Stimulated activated CD4-positive, alpha-beta T cell treated with anti-CD3 and anti-CD28 coated beads, Interleukin-15, amount 100 ng/mL, for 24 hours (primary cell): ENCODE measurements at places on chromosomes 5 and 9.

- DNase-seq: no peak
Observed at GRCh38 chr5:63247651-63248050, 669.0 kb downstream of the LRRC70 start.

DNA sequence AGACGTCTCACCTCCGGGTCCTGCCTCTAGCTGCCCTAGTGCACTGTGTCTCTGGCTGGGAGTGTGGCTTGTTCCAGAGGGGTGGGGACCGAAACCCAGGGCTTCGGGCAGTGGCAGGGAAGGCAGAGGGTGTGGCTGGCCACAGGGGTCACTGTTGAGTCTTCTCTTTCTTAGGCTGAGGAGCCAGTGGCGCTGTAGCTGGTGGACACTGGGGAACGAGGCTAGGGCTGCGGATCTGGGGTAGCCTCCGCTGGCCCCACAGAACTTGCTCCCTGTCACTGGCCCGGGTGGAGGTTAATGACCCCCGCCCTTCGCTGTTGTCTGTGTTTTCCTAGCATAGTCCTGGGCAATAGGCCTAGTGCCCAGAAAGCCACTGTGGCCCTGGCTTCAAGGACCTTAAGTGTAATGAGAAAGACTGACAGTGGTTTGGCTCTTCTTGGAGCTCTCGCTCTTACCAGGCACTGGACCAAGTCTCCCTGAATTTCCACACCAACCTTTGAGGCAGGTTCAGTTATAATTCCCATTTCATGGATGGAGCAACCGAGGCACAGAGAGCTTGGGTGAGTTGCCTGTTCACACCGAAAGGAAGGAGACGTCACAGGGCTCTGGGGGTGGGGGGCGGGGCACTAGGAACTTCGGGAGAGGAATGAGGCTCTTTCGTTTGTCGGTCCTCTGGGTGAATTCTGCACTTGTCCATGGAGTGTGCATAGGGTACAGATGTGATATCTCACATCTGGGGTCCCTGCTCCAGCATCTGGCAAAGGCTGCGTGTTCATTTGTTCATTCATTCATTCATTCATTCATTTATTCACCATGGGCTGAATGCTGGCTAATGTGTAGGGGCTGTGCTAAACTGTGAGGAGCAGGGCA lies 4.8 kb upstream of the IER5L start:
- no peak for DNase-seq

DNA sequence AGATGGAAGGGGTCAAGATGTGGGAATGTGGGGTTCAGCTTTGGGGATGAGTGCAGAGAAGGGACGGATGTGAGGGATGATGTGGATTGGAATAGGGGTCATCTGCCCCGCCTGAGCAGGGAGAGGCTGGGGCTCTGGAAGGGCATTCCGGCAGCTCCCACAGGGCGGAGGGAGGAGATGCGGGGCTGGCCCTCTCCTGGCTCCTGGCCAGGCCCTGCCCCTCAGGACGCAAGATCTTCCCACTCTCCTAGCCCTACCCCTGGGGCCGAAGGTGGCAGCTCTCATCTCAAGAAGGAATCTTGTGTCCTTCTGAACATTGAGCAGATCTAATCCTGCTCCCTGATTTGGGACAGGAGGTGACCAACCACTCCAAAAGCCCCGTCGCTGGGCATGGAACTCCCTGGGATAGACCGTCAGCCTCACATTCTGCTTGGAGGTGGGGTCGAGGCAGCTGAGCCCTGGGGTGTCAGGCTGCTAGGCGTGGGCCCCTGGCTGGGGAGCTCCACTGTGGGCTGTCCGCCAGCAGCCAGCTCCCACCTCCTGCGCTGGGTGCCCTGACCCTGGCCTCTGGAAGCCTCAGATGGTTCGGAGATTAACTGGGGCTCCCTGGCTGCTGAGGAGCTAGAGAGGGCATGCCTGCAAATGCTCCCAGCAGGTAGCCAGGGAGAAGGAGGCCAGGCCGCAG lies 125.2 kb downstream of the ZNF354C start:
- no peak for DNase-seq

DNA sequence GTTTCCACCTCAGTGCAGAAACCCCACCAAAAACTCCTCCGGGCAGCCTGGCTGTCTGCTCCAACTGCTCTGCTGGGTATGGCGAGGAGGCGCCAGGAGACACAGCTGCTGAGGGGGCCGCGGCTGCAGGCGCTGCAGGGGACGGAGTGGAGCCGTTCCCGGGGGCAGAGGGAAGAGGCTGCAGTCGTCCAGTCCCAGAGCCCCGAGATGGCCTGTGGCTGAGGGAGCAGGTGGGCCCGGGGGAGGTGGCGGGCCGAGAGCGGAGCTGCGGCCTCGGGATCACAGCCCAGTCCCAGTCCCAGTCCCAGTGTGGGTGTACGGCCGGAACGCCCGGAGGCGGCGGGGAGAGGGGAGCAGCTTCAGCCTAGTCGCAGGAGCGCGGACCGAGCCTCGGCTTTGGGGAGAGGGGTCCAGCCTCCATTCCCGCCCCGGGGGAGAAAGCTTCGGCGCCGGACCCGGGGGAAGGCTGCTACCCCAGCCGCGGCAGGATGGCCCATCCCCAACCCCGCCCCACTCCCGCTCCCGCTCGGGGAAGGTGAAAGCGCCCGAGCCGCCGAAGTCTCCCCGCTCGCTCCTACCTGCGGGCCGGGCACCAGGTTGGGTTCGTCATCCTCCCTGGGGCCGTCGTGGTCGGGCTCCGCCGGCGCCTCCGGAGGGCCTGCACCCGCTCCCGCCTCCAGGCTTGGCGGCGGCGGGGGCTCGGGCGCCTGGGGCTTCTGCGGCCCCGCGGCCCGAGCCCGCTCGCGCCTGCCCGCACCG lies 513 bp downstream of the FAM193B start:
- peak; percentile 64 for DNase-seq

GRCh38 chr9:83936523-83936922 lies 15.3 kb upstream of the KIF27 start:
- DNase-seq: no peak

DNA sequence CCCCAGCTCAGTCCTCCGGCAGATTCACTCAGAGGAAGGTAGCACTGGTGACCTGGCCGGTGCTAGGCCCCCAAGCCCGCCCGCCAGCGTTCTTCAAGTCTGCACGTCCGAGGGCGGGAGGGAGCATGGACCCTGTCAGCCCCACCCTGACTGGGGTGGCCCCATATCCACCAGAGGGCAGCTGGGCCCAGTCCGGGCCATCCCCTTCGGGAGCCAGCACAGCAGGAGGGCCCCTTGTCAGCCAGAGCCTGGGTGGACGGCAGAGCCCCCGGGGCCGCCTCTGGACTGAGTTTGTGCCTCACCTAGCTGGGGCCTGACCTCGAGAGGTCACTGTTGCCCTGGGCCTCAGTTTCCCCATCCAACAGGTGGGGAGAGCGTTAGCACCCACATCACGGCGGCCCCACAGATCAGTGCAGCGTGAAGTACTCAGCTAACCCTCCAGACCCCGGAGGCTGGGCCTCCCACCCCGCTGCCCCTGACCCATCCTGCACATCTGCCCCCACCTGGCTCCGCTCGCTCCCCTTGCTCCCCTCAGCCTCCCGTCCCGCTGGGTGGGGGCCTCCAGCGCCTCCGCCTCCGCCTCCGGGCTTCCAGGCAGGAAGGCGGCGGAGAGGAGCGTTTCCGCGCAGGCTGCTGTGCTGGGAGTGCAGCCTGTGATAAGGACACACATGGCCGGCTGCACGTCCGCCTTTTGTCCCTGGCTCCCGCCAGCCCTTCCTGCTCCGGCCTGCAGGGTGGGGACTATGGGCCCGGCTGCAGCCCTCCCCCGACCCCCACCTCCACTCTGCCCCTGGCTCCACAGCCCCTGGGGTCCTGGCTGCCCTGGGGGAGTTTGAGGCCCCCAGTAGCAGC lies 16.6 kb upstream of the EGFL7 start:
- no peak for DNase-seq

GRCh38 chr9:35076848-35077247 lies 2.9 kb downstream of the FANCG start:
- DNase-seq: no peak

- DNase-seq: no peak
Observed at GRCh38 chr9:129643706-129644105, 1.8 kb upstream of the ASB6 start.

GRCh38 chr5:115594128-115595047 lies 7.9 kb downstream of the TICAM2 start:
- DNase-seq: no peak

DNA sequence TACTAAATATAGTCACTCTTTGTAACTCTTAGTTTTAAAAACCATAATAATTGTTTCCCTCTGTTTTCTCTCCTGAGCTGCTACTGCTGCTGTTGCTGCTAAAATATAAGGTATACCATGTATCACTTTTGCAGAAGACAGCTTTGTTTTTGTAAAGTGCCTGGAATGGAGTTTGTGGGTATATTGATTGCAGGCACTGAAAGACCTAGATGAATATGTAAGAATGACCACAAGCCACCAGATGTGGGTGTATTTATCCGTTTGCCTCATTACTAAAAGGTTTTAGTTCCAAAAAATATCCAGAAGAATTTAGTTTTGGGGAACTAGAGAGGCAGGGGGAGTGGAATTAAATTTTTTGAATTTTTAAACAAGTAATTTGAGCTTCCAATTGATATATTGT lies 151.1 kb upstream of the CDKN2B start:
- no peak for DNase-seq

DNA sequence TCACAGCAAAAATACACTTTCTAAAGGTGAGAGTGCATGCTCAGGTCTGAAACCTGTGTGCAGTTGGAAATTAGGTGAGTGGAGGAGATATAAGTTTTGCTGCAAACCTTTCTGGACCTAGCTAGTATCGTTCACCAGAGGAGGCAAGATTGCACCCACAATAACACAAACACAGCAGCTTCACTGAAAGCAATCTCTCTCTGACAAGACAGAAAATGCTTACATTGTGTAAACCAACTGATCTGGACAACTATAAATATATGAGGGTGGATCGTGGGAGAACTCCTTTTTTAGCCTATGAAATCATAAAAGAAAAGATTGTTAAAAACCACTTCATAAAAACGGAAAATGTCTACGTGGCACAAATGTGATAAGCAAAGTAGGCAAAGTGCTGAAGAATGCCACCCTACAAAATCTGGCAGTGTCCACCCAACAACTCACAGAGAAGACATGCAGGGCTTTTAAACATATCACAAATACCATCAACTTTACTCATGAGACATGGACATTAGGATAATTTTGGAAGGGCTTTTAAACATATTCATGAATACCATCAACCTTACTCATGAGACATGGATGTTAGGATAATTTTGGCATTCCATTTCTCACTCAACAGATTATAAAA lies 134.3 kb downstream of the CDH18 start:
- no peak for DNase-seq

- DNase-seq: no peak
Observed at GRCh38 chr9:16277471-16277960, 593.0 kb downstream of the BNC2 start.

DNA sequence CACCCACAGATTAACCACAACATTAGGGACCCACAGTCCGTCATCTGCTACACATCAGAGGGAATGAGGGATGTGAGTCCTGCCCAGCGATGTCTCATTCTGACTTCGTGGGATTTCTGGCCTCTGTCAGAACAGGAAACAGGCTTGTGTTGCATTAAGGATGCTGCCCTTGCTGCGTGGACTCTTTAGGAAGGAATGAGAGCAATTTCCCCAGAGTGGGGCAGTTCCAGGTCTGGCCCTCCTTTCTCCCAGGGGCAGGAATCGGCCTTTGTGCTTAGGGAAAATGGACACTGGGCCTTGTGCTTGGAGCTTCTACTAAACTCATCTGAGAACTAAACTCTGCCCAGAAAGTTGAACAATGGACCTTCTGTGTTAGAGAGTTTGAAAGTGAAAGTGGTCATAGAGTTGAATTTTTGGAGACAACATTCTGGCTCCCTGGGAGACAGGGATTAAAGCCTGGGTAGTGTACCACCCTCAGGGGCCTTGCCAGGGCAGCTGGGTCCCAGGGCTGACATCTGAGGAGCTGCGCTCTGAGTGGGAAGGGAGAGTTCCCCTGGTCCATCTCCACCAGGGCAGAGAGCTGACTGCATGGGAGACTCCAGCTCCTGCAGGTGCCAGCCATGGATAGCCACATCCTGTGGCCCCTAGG lies 37.8 kb upstream of the S1PR3 start:
- DNase-seq: no peak

DNA sequence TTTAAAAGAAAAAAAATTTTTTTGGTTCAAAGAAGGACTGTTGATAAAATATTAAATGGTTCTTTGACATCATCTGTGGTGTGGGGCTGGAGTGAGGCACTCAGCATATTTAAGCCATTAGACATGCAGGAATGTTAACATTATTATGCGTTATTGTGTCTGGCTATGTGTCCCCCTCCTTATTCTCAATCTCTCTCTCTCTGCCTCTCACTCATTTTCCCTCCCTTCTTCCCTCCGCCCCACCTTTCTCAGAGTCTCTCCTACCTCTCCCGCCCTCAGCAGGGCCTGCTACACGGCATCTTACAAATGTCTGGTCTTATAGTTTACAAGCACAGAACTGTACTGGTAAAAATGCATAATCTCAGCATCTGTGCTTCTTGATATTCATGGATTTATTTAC lies 287.8 kb upstream of the TMEM161B start:
- no peak for DNase-seq

- no peak for DNase-seq
Observed at GRCh38 chr9:83466877-83467276, 71.3 kb downstream of the FRMD3 start.

DNA sequence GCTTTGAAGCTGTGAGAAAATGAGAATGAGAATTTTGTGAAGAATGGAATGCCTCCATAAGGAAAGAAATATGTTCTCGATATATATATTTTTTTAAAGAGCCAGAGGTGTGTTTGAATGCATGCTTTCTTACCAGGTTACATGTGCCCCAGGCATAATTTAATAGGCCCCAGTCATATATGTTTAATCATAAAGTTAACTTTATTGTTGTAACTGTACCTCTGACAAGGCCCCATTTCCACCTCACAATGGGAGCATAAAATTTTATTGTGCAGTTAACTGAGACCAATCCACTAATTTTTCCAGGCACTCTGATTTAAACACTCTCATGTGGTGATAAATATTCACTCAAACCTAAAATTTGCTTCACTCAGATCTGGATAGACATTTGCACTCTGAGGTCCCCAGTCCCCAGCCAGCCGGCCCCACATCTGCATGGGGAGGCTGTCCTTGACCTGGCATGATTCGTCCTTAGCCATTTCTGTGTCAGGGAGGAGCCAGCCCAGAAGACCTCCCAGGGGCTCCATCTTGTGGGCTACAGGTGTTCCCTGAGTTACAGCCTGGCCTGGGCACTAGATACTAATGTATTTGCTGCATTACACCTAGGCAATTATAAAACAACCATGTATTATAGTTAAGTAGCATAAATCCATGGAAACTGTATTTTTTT lies 245.8 kb downstream of the MTRR start:
- no peak for DNase-seq

- DNase-seq: no peak
Observed at GRCh38 chr5:115577329-115577728, 24.9 kb downstream of the TICAM2 start.
